ENCODE measurements at places on chromosomes 1 and 21.

- no peak for DNase-seq
Observed at GRCh38 chr1:226823643-226824042, 46.8 kb upstream of the PSEN2 start.

- no peak for DNase-seq
Observed at GRCh38 chr21:25809013-25809412, 74.2 kb downstream of the GABPA start.

- no peak for DNase-seq
Observed at GRCh38 chr21:43766734-43767497, 9.2 kb downstream of the CSTB start.

DNA sequence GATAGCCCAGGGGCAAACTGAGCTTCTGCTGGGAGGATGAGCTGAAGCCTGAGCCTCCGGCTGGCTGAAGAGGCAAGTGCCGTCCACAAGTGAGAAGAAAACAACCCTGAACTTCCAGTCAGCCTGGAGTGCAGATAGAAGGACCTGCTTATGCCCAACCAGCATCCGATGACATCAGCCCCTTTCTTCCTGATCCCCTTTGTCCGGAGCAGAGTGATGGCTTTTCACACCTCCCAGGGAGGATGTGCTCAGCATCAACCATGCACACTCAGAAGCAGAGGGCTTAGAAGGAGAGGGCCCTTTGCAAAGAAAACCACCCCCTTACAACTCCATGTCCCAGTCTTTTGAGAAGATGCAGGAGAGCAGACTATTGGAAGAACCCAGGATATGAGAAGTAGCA lies 23.7 kb upstream of the REG4 start:
- DNase-seq: no peak

DNA sequence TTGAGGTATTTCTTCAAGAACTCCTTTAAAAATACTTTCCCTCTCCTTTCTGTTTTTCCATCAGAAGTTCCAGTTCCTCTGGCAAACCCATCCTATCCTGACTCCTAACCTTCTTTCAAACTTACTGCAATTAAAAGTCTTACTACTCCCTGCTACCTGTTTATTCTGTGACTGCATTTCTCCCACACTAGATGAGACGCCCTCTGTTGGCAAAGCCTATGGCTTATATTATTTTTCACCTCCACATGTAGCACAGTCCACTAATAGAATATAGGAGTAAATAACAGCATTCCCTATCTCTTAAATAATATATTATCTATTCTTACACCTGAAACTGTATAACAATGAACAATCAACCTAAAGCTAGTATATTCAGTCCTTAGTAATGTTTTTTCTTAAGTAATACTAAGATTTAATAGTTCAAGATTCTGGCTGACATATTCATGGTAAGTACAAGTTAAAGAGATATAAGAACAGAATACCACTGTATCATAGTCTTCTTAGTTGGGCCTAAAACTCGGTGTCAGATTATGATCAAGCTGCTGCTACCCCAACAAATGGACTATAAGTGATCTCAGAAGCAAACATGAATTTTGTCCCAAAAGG lies 54.8 kb downstream of the RAB3GAP2 start:
- peak; percentile 10 for DNase-seq
